CD14-positive monocyte (primary cell): ENCODE measurements at places on chromosomes 11 and 22.

DNA sequence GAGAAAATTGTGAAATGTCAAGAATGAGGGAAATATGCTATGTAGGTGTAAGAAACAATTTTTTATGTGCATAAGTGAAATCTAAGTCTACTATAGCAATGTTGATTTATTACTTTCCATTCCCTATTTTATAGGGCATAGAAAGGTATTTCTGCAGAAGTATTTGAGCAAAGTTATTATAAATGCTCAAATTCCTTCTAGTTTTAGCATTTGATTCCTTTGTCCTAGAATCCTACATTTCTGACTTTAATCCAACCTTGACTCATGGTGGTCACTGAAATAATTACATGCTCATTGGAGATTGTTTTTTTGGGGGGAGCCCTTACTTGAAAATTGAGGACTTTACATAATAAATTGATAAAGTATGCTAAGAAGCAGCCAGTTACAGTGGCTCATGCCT lies 716.6 kb upstream of the LUZP2 start:
- no peak for DNase-seq

DNA sequence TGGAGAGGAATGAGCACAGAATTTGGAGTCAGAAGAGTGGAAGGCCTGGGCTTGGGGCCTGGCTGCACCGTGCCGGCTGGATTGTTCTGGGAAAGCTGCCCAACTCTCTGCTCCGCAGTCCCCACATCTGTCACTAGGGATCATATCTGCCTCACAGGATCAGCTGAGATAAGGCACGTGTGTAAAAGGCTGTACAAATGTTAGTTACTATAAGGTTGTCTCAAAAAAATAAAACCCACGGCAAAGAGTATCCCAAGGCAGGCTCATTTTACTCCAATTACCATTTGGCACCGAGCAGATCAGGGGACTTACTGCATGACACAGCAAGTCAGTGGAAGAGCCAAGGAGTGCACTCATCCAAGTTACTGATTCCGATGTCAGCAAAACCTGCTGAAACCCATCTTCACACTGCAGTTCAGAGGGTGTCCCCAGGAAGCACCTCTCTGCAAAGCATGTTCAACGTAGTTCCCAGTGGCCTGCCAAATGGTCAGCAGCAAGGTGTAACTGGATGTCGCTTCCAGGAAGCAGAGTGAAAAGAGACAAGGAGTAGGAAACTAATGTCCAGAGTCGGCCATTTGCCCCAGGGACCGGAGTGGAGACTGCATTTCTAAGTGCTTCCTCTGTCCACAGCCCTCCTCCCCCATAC lies 18.1 kb upstream of the MRTFA start:
- DNase-seq: no peak

- no peak for DNase-seq
Measured at GRCh38 chr11:1203505-1204271, 19.2 kb upstream of the MUC5B start.

- no peak for DNase-seq
Measured at GRCh38 chr22:24584871-24585411, 7.9 kb downstream of the LRRC75B start.

DNA sequence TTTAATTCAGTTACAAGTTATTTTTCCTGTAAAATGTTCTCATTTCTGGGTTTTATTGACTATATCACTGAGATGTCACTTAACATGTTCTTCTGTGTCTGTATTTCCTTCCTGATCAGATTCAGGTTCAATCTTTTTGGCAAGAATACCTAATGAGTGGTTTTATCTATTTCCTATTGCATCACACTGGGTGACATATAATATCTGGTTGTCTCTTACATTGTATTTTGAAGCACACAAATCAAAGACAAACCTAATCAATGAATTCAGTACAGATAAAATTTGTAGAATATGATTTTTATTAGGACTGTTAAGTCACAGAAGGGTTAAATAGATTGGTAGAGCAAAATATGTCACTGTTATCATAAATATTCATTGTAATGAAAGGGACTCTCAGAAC lies 60.4 kb downstream of the BCL2L13 start:
- no peak for DNase-seq

DNA sequence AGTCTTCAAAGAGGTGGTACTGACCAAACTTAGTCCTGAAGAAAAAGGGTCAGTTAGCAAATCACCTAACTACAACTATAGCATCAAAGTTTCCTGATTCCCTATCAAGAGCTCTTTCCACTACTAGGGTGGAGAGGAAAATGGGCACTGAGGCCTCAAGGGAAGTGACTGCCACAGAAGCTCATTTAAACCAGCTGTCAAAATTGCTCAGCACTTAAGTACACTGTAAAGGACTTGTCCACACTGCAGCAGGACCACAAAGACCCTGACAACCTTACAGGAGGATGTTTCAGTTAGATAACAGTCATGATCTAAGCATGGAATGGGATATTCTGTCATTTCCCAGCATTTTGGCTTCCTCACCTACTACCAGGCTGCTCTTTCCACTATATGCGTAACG lies 33.0 kb downstream of the FAM168A start:
- no peak for DNase-seq
